ENCODE measurements at places on chromosomes 12 and 14. TPM values are rescaled to one million over a fixed set of nuclear protein-coding genes. Genes with fewer than 3 reads are reported as not detected.

The CAPZA3 gene
- total RNA-seq = not detected

The ZNF891 gene
- total RNA-seq = 2.0 TPM

The GSC gene
- not detected for total RNA-seq

The MYH6 gene
- total RNA-seq = not detected

The P2RX2 gene
- total RNA-seq = not detected

The CFAP73 gene
- total RNA-seq = not detected
